ENCODE measurements at places on chromosomes 16 and 17. TPM values are rescaled to one million over a fixed set of nuclear protein-coding genes. Genes with fewer than 3 reads are reported as not detected.

GRCh38 chr17:53516636-53517035, 306.1 kb upstream of the KIF2B start:
- DNase-seq: no peak

DNA sequence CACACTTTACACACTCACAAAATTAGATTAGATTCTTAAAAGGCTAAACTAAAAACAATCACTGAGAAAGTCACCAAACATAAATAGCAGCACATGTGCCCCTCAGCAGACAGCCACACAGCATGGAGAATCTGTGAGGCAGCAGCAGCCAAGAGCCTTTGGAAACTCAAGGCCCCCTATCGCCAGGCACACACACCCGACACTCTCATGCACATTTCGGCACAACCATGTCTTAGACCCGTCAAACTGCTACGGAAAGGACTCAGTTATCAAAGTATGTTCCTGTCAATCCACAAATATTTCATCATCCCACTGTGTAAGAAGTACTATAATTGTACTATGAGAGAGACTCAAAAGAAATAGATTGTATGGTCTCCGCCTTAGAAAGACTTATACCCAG, 20.9 kb downstream of the UBE2O start:
- DNase-seq: no peak

DNA sequence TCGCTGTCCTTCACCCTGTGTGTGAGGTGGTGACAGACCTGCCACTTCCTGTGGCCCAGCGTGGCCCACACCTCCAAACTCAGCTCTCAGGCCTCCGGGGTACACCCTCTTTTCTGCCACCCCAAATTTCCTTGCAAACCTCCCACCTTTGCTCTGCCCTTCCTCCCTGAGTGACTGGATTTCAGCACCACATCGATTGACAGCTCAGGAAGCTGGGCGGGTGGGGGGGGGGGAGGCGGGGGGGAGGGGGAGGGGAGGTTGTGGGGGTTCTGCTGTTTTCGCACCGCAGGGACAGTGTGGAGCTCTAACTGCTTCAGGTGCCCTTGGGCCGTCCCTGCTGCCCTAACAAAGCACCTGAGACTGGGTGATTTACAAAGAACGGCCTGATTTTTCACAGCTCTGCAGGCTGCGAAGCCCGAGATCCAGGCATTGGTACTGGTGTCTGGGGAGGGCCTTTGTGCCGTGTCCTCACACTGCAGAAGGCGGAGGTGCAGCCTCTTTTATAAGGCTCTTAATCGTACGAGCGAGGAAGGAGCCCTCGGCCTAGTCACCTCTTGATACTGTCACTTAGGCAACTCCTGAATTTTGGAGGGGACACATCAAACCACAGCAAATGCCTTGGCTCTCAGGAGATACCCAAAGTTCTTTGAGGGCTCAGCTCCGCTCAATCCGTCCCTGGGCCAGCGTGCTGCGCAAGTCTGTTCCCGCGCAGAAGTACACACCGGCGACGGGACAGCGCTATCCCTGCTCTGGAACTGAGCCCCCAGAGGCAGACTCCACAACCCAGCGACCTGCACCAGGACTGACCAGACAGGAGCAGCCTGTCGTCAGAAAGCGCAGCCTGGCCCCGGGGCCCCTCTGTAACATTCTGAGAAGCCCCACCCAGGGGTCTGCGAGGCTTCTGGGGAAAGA, 3.6 kb downstream of the NDUFAF8 start:
- DNase-seq: no peak

Gene CD79B
- 1.7 TPM for total RNA-seq

Gene CPHXL2
- total RNA-seq: not detected

All from colonic mucosa (tissue), 4 donors.